Motor neuron (in vitro differentiated cells): ENCODE measurements at places on chromosomes 2 and 18. TPM values are rescaled to one million over a fixed set of nuclear protein-coding genes. Genes with fewer than 3 reads are reported as not detected.

Gene MAL
- total RNA-seq, result 14.7 and 21.0 TPM in 2 replicates

DNA sequence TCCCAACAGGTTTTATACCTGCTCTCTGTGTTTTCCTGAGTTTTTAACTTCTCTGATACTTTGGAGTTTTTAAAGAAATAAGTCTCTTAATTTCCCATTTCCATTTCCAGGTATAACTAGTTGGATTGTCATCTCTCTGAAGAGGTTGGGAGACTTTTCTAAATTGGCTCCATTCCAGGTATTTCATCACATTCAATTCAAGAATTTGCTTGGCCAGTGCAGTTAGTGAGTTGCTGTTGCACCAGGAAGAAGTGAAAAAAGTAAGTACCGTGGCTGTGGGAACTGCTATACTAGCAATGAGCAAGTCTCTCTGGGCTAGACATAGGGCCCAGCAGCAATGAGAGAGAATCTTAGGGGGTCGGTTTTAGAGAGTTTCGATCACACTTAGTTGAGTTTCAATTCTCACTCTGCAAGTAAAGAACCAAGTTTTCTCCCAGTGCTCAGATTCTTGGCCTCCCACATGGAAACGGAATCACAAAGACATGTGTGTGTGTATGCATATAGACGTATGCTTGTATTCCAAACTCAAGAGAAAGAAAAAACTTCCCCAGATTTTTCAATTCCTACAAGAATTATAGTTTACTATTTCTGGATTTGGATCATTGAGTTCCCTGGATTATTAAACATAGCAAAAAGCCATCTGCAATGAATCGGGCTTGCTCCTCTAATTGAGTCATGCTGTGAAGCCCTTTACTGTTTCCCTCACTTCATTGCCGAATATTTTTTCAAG, 894.4 kb downstream of the BCL11A start:
- no peak for ATAC-seq

DNA sequence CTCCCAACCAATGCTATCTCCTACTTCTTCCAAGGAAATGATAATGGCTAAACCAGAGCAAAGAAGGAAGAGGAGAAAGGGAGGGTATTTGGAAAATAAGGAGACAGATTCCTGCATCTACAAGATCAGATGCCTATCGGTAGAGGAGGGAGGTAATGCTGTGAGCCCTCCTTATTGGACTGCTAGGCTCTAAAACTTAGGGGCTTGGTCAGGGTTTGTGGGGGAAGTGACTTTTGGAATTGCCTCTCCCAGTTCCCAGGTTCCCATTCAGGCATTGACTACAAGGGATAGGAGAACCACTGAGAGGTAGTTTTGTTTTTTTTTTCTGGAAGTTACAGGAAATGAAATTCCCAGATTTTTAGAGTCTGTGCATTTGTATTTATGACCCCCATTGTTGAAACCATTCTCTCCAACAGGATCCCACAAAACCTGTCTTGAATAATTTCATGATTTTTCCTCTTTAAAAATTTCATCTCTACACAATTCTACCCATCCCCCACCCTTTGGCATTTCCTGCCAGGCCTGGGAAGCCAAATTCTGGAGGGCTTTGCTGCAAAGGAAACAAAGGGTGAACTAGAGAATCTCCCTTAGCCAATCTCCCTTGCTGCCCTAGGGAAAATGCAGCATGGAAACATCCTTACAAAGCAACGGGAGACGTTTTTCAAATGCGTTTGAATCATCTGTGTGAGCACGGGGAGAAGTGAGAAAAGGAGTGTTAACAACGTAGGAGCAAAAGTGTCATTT, 282.1 kb upstream of the EPAS1 start:
- ATAC-seq, result no peak

DNA sequence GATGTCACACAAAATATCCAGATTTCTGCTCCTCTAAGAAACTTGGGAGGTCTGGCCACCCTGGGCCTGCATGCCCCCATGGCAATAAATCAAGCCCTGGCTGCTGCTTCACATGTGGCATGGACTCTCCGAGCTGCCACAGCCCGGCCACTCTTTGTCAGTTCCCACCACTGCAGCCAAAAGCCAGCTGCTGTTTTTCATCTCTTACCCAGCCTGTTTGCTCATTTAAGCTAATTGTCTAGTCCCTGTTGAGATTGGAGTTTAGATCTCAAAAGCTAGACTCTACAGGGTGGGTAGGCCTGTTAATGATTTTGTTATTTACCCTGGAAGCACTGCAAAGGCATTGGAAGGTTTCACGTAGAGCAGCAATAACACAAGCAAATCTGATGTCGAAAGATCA, 20.9 kb upstream of the ANXA4 start:
- no peak for ATAC-seq

Gene SLC35F6
- total RNA-seq, result 18.2 TPM in 2 replicates

- ATAC-seq, result no peak
Measured at GRCh38 chr2:231181860-231182512, 16.4 kb upstream of the ARMC9 start.

Gene TMEM169
- total RNA-seq, result 0.41 and 0.86 TPM in 2 replicates

- no peak for ATAC-seq
Measured at GRCh38 chr2:239234191-239235175, 166.3 kb downstream of the HDAC4 start.

- peak; percentile 29 for ATAC-seq
Measured at GRCh38 chr18:48931680-48932461, 18.9 kb downstream of the SMAD7 start.

DNA sequence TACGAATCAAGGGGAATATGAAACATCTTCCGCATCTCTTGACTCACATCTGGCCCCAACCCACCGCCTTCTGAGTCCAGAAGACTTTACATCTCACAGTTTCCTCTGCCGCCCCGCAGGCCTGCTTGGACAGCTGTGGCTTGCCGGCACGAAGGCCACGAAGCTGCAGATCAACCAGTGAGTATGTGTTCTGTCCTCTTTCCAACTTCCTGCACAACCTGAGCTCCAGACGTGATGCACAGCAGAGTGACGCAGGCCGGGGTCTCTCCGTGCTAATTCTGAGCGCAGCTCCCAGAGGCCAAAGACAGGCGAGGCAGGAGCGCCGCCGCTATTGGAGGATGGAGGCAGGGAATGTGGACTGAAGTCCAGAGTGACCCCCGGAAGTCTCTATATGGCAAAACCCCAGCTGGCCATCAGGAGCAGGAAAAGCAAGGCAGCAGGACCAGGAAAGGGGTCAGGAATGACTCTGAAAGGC, 93.5 kb downstream of the ZCCHC2 start:
- no peak for ATAC-seq

Gene ABCG5
- total RNA-seq, result 0.21 and 0.26 TPM in 2 replicates

DNA sequence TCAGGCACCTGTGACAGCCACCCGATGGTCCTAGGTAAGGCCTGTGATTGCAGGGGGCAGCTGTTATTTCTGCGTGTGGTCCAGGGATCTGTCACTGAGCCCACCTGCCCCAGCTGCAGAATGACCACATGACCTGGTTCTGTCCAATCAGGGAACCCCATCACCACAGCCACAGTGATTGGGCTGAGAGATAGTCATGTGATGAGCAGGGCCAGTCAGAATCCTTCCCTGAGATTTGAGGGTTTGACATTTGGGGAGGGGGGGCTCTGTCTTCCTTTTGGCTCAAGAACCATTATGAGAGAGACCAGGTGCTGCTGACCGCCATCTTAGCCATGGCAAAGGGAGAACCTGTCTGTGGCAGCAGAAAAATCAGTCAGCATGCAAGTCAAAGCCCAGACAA, 147.2 kb downstream of the SMAD7 start:
- peak; percentile 17 for ATAC-seq

DNA sequence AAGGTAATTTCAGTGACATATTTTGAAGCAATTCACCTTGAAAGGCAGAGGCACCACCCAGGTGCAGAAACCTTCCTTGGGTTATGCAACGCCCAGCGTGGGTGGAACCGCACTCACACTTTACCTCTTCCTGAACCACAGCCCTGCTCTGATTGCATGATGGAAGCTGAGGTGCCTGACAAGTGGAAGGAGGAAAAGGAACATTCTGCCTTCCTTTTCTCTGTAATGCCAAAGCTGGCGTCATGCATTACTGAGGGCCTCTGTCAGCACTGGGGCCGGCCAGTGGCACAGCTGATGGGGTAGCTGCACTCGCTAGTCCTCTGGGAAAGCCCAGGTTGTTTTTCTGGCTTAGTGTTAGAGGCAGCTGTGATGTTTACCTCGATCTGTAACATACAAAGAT, 266.5 kb downstream of the NEDD4L start:
- no peak for ATAC-seq

DNA sequence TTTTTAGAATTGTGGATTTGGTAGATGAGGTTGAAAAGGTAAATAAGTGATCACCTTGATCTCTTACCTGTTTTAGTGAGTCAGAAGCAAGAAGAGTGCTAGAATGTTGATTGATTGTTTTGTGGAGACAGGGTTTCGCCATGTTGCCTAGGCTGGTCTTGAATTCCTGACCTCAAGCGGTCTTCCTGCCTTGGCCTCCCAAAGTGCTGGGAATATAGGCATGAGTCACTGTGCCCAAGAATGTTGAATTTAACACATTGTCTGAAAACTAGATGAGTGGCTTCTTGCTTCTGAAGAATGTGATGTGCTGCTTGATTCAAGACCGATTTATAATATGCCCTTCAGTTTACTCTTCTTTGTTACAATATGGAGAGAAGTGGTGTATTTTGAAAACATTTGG, 121.3 kb downstream of the FMNL2 start:
- ATAC-seq, result no peak
